CD4-positive, alpha-beta T cell (primary cell): ENCODE measurements at places on chromosomes 1 and 21. TPM values are rescaled to one million over a fixed set of nuclear protein-coding genes. Genes with fewer than 3 reads are reported as not detected.
A peak's percentile ranks its signal among the peaks of the same experiment; 100 is the strongest.

- no peak overlapping the region for H3K4me3 ChIP-seq
- H3K4me1 ChIP-seq = peaks cover 6% of the 10 kb centered on the region
- H3K27ac ChIP-seq = no peak overlapping the region
- no peaks in the 10 kb centered on the region for H3K36me3 ChIP-seq
- no peaks in the 10 kb centered on the region for H3K27me3 ChIP-seq
These were observed 35.2 kb downstream of the HIVEP3 start for GRCh38 chr1:41883507-41883906.

DNA sequence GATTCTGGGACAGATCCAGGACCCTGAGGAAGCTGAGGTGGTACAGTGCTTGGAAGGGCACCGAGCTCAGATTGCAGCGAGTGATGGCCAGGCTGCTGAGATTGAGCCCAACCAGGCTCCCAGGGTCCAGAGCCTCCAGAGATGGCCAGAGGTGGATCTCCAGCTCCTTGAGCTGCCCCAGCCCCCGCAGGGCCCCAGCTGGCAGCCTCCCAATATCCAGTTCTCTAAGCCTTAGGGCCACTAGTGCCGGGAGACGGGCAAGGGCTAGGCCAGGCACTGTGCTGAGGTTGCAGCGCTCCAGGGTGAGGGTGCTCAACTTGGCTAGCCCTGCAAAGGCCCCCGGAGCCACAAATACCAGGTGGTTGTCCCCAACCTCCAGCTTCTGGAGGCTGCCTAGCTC lies 3.4 kb downstream of the LINGO4 start:
- H3K27ac ChIP-seq = no peak overlapping the region
- no peaks in the 10 kb centered on the region for H3K36me3 ChIP-seq
- peaks cover 26% of the 10 kb centered on the region for H3K4me1 ChIP-seq
- H3K4me3 ChIP-seq = no peak overlapping the region
- no peak for DNase-seq

GRCh38 chr21:41958886-41959563 lies 5.2 kb upstream of the C2CD2 start:
- peaks cover 10% of the 10 kb centered on the region for H3K4me1 ChIP-seq
- H3K27me3 ChIP-seq = peaks cover 11% of the 10 kb centered on the region
- no peaks in the 10 kb centered on the region for H3K36me3 ChIP-seq
- no peak overlapping the region for H3K4me3 ChIP-seq

The ECM1 gene
- total RNA-seq = not detected

DNA sequence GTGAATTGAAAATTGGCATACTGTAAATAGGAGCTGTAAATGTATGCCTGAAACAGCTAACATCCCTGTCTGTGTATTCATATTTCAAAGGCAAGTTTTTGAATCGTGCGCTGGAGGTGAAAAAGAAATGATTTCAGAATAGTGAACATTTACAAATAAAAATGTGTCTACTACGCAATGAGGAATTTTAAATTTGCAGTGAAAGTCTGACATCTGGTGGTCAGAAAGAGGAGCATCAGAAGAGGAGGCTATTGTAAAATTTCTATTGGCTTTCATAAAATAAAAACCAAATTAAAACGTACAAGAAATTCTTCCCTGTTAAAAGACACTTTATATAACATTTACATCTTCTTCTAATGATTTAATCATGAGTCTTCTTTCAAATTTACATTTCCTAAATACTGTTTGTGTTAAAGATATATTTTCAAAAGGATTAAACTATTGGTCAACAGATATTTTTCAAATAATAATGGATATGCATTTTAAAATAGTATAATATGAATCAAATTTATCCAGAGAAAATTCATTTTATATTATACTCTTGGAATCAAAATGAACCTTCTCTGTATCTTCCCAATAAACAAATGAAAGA lies 113.7 kb upstream of the RRP15 start:
- DNase-seq = no peak
- H3K27me3 ChIP-seq = peaks cover 17% of the 10 kb centered on the region
- H3K4me1 ChIP-seq = no peaks in the 10 kb centered on the region
- no peak overlapping the region for H3K27ac ChIP-seq

- no peak overlapping the region for H3K27ac ChIP-seq
- H3K4me1 ChIP-seq = peaks cover 44% of the 10 kb centered on the region
- peak overlapping the region; percentile 10 for H3K4me3 ChIP-seq
- DNase-seq = no peak
- no peaks in the 10 kb centered on the region for H3K36me3 ChIP-seq
These were observed 5.7 kb upstream of the OLIG2 start for GRCh38 chr21:33019885-33020557.

The HRNR gene
- not detected for total RNA-seq

GRCh38 chr1:7198664-7199063 lies 413.4 kb downstream of the CAMTA1 start:
- no peaks in the 10 kb centered on the region for H3K36me3 ChIP-seq
- no peak overlapping the region for H3K27ac ChIP-seq
- H3K4me3 ChIP-seq = no peak overlapping the region
- no peaks in the 10 kb centered on the region for H3K27me3 ChIP-seq
- no peaks in the 10 kb centered on the region for H3K4me1 ChIP-seq

- H3K36me3 ChIP-seq = no peaks in the 10 kb centered on the region
- no peak overlapping the region for H3K4me3 ChIP-seq
- H3K27me3 ChIP-seq = no peaks in the 10 kb centered on the region
- DNase-seq = no peak
These were observed 26.9 kb upstream of the WNT4 start for GRCh38 chr1:22169816-22170215.

DNA sequence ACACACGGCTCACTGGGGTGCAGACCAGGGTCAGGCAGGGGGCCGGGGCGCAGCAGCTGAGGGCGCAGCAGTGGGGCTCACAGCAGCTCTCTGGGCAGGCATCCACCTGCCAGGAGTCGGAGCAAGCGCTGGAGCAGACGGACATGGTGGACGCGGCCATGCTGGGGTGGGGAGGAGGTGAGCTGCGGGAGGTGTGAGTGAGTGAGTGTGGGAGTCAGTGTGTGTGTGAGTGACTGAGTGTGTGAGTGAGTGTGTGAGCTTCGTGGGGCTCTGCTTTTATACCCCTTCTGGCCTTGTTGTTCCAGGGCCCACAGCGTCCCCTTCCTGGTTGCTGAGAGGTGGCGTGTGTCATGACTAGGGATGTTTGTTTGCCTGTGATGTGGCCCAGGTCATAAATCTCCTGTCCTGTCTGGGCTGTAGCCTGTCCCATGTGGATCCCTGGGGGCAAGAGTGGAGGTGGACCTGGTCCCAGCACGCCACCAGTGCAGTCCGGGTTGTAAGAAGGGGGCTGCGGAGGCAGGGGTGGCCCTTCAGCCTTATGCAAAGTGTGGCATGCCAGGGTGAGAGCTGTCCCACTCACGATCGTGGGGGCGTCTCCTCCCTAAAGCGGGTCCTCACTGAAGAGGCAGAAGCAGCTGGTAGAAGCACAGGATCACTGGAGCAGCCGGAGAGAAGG lies at the start of gene KRTAP10-1:
Gene KRTAP10-1, minus strand, starts transcription at position 205 of the 676 bp plus-strand sequence. Its CDS starts 45 bp downstream, at position 160.
- no peak for DNase-seq
- no peaks in the 10 kb centered on the region for H3K4me1 ChIP-seq
- H3K4me3 ChIP-seq = no peak within 1 kb of the TSS
- H3K36me3 ChIP-seq = no peaks in the 10 kb centered on the region
- peaks cover 2% of the 10 kb centered on the region for H3K27me3 ChIP-seq

The CCDC190 gene
- total RNA-seq = not detected

DNA sequence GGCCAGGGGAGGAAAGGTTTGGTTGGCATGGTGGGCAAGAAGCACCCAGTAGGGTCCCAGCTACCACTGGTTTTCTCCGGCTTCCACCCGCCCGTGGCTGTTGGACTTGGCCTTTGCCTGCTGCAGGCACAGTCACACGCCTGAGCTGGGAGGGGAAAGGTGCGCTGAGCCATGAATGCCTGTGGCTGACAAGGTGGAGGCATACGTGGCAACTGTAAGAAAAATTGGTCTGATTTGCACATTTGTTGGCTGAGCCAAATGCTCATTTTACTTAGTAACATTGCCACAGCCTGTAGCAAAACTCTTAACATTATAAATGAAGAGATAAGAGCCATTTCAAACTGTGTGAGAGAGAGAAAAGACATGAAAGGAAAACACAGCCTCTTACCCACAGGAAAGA lies 191.6 kb downstream of the PTPRC start:
- no peaks in the 10 kb centered on the region for H3K36me3 ChIP-seq
- no peak for DNase-seq
- H3K27ac ChIP-seq = no peak overlapping the region
- no peak overlapping the region for H3K4me3 ChIP-seq

GRCh38 chr1:205472737-205473441 lies 17.0 kb upstream of the BLACAT1 start:
- peaks cover 9% of the 10 kb centered on the region for H3K27me3 ChIP-seq
- no peak overlapping the region for H3K27ac ChIP-seq
- DNase-seq = no peak
- H3K4me3 ChIP-seq = no peak overlapping the region
- no peaks in the 10 kb centered on the region for H3K4me1 ChIP-seq

The ARHGAP30 gene
- total RNA-seq = 78.9 TPM

The FLG2 gene
- not detected for total RNA-seq

DNA sequence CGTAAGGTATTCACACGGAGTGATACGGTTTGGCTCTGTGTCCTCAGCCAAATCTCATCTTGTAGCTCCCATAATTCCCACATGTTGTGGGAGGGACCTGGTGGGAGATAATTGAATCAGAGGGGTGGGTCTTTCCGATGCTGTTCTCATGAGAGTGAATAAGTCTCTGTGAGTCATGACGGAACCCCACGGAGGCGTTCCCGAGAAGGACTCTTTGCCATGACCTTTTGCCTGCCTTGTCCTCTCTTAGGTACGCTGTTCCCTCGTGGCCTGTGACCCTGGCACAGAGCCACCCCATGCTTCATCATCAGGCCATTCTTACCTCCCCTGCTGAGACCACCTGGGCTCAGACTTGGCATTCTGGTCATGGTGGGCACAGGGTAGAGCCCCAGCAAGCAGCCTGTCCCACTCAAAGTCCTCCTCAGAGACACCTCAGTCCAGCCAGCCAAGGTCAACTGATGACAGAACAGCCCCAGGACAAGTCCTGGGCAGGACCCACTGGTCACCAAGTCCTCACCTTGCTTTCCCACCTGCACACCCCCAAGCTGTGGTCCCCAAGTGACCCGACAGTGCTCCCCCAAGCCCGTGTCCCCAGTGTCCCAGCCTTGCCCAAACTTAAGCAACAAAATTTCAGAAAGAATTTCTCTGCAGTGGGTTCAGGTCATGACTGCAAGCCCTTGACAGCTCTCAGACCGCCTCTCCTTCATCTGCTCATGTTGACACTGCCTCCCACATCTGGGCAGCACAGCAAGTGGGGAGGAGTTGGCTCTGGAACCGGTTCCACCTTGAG lies 158.4 kb downstream of the ACTL8 start:
- no peak overlapping the region for H3K27ac ChIP-seq
- no peak for DNase-seq
- no peaks in the 10 kb centered on the region for H3K36me3 ChIP-seq
- no peaks in the 10 kb centered on the region for H3K4me1 ChIP-seq
